Hindlimb muscle (tissue), 1 donor: ENCODE measurements at places on chromosomes 7 and 10.
A peak's percentile ranks its signal among the peaks of the same experiment; 100 is the strongest.

GRCh38 chr10:75024971-75025523, 86.4 kb upstream of the SAMD8 start:
- DNase-seq = no peak

DNA sequence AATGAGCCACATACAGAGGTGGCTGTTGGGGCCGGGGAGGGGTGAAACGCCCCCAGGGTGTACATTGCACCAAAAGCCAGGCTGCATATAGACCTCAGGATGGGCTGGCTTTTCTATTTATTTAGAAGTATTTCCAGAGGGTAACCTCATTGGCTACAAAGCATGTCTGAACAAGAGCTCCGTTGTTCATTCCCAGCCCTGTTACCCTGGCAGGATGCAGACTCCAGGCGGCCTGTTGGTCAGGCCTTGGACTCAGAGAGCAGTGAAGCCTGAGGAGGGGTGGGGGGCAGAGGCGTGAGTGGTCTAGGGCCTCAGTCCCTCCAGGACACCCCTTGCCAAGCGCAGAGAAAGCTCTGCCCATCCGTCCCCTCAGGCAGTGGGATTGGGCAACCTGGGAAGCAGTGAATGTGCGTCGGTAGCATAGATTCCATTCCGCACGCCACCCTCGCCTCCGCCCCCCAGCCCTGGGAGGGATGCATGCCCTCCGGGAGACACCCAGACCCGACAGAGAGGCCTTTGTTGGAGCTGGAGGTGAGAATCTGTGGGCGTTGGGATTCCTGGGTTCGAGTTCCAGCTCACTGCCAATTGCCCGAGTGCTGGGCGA, 41.9 kb downstream of the TCF7L2 start:
- DNase-seq = no peak

DNA sequence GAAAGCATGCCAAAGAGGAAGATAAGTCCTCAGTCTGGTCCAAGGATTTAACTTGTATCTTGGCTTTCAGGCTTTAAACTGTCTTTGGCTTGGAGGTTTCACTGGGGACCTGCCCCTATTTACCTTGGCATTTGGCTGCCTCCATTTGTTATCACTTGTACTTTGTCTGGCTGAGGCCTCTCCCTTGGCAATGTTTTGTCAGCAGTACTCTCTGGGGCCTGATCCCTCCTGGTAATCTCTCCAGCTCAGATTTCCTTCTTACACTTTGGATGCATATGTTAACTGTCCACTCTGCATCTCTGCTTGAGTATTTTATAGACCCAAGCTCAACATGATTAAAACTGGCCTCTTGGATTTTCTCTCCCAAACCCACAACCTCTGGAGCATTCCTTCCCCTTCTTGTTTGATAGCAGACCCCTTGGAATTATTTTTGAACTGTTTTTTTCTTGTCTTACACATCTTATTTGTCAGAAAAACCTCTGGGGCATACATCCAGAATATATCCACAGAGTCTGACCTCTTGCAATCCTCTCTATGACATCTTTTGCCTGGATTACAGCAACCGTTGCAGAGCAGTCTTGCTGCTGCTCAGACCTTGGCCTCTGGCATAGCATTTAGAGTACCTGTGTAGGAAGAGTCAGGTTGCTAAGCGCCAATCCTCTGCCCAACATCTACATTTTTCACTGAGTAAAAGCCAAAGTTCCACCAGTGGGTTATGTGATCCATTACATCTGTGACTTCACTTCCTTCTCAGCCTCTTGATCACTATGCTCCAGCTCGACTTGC, 35.2 kb downstream of the ZNF487 start:
- no peak for DNase-seq

- DNase-seq = no peak
Observed at GRCh38 chr7:36289833-36290661, 99.6 kb upstream of the ANLN start.

DNA sequence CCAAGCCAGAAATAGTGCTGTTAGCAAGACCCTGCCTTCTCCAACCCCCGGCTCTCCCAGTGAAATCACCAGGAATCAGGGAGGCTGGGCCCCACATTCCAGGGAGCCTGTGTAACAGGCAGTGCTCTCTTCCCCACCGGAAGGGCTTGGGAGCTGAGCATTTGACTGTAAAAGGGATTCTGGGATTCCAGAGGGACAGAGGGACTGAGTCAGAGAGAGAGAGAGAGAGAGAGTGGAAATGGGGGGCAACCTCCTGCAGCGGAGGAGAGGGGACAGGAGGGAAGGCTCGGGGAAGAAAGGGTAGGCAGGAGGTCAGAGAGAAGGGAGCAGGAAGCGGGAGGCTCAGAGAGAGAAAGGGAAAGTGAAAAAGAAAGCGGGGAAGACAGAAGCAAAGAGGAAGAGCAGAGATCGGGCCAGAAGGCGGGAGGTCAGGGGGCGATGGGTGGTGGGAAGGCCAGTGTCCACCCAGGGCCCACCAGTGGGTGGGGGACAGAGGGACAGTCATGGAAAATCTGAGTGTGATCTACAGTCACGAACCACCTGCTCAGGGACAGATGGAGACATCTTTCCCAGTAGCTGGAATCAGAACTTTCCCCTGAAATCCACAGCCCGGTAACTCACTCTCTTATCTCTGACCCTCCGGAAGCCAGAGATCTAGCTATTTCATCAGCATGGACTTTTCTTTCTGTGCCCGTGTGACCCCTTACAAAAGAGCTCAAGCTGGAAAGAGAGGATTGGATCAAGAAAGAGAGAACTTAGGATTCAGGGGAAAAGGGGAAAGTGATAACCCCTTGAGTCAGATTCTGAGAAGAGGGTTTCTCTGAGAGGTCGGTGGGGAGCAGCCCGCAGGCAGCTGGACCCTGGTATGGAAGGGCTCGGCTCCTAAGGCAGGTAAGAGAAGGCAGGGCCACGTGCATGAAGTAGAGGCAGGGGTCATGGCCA, 4.6 kb upstream of the SERPINE1 start:
- DNase-seq = peak; percentile 93

DNA sequence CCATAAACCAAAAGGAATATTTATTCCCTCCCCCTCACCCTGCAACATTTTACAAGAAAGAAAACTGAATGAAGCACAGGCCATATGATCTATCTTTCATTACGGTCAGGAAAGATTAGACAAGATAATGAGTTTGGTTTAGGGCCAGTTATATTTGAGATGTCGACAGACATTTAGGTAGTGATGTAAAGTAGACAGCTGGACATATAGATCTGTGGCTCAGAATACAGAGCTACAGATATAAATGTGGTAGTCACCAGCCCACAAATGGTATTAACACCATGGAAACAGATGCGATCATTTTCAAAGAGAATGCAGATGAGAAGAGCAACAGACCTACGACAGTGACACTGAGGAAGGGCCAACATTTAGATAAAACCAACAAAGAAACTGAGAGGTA, 142.5 kb downstream of the SRPK2 start:
- DNase-seq = no peak

- DNase-seq = no peak
Observed at GRCh38 chr7:143396182-143396581, 12.5 kb downstream of the EPHA1 start.

DNA sequence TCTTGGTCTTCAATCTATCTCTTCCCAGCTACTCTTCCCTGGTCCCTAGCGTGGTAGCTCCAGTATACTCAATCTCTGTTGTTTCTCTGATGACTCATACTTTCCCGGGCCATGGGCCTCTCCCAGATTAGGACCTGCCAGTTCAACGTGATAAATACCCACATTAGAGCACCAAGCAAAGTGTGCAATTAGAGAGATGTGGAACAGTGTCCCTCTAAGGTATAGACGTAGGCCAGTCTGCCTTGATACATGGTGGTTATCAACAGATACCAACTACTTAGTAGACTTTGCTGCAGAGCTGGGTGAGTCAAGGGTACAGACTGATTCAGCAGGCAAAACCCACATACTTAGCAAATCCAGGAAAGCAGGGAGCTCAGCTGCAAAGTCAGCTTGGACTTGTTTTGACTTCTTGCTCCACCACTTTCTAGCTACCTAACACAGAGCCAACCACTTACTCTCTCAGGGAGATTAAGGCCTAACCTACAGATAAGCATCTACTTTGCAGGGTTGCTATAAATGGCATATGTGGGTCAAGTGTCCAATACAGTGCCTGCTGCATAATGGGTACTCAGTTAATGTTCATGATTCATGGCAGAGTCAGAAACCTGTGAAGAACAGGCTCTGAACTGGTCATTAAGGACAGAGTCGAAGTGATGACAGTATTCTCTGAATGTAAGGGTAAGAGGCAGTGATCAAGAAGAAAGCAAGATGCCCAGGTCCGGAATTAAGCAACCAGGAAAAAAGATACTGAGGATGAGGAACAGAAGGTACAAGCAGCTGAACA, 176.1 kb downstream of the CHN2 start:
- no peak for DNase-seq

- DNase-seq = no peak
Observed at GRCh38 chr10:77268721-77269120, 368.9 kb downstream of the KCNMA1 start.

DNA sequence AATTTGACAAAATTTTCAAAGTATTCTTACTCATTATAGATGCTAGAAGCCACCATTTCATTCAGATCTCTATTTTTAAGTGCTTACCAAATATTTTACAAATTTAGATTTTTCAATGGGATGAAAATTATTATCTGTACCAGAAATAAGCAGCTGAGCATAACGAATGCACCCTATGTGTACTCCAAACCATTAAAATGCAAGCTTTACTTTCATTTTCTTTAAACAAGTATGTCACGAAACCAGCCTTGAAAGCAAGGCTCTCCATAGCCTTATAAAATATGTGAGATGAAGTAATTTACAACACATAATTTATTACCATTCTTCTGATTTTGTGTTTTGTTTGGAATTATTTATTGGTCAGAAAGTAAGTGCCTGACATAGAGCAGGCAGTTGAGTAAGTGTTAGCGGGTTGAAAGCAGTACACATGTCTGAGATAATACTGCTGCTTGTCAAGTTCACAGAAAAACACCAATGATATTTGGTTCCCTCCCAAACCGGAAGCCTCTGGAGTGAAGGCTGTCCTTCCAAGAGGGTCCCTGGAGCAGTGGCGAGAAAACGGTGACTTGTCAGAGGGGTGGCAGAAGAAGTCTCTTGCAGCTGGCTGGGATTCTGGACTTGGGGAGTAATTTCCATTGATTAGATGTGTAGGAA, 322.7 kb upstream of the PFKP start:
- DNase-seq = peak; percentile 11

GRCh38 chr7:142697270-142697669, 52.0 kb upstream of the PRSS1 start:
- DNase-seq = no peak

GRCh38 chr7:19899529-19899928, 126.1 kb upstream of the TMEM196 start:
- no peak for DNase-seq

- no peak for DNase-seq
Observed at GRCh38 chr10:69769395-69769992, 32.2 kb upstream of the COL13A1 start.

GRCh38 chr10:118501637-118502440, 93.6 kb downstream of the PRLHR start:
- DNase-seq = no peak

DNA sequence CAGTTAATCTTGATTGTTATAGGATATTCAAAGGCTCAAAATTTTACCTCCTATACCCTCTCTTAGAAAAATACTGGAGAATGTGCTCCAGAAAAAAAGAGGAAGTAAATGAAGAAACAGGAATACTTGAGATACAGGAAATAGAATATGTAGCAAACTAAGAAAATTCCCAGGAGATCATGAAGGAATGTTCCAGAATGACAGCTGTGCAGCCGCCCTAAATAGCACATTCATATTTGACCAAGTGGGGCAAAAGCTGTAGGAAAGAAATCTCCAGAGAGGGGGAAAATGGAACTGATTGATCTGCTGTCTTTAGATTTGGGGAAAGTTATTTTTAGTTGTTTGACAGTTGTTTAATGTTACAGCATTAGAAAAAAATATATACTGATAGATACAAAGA, 46.2 kb upstream of the ZEB1 start:
- no peak for DNase-seq

DNA sequence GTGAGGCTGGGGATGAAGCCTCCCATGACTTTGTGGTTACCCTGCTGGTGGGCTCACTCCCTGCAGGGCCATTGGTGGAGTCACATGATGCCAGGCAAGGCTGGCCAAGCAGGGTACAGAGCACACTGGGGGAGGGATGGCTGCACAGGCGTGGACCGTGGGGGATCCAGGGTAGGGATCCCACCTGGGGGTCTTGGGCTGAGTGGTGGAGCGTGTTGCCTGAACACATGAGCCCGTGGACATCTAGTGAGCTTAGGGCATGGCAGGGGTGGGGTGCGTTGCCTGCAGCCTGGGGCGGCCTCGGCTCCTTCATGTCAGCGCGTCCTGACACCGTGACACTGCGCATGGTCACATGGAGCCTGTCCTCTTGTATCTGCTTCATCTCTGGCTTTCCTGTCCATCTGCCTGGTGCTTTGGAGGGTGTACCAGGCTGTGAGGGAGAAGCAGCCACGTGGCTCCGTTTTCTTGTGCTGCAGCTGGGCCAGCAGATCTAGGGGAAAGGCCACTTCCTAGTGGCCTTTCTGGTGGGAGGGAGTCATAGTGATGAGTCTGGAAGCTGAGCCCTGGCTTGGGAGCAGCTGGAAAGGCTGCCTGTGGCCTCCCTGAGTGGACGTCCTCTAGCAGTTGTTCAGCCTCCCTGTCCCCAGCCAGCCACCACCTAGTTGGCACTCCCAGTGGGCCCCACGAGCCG, 96.2 kb downstream of the LHPP start:
- DNase-seq = no peak

DNA sequence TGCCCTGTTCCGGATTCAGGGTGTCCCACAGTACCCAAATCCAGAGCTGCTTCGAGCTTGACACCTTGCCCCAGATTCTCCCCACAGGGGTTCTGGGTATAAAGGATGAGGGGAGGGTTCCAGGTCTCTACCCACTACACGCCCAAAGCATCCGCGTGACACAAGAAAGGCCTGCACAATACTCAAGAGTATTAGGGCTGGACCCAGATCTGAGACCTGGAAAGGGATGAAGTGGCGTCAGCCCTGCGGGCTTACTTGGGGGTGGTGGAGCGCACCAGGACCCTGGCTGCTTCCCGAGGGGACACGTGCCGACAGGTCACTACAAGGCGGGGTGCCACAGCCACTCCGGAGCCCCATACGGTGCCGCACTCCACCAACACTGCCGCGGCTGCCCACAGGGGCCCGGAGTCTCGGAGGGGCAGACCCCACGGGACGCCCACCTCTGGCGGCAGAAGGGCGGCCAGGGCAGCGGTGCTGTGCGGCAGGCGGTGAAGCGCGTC, 1.3 kb downstream of the TYSND1 start:
- no peak for DNase-seq

GRCh38 chr10:71263376-71263775, 51.0 kb downstream of the UNC5B start:
- no peak for DNase-seq

GRCh38 chr7:37208528-37208927, 240.1 kb downstream of the ELMO1 start:
- DNase-seq = peak; percentile 93
